ENCODE measurements at places on chromosomes 11 and 22.
A peak's percentile ranks its signal among the peaks of the same experiment; 100 is the strongest.

- DNase-seq, result no peak
Measured at GRCh38 chr11:32671051-32671450, 87.4 kb downstream of the EIF3M start.

GRCh38 chr11:61814247-61814957 is 2.4 kb downstream of the FADS1 start:
- no peak for DNase-seq

DNA sequence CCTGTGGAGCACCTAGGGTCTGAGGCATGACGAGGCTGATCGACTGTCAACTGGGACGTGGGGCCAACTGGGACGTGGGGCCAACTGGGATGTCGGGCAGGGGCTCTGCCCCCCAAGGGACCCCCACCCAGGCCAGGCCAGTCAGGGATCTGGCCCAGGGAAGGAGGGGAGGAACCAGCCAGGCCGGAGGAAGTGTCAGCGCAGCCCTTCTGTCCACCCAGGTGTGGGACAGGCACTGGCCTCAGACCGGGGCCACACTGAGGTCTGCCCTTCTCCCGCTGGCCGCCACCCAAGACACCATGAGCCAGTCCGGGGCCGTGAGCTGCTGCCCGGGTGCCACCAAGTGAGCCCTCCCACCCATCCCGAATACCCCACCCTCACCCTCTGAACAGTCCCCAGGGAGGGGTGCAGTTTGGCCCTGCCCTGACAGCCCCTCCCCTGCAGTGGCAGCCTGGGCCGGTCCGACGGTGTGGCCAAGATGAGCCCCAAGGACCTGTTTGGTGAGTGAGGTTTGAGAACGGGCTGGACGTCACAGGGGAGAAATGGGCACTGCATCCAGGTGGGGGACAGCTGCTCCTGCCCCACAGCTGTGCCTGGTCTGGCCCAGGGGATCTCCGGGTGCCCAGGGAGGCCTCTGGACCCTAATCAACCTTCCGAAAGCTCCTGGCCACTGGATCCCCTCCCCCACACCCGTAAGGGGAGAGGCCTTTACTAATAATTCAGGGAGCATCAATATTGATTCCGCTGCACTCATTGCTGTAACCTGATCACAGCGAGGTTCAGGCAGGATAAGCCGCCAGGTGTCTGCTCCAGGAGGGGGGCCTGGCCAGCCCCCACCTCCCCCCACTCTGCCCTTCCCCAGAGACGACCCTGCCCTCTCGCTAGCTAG is 3.3 kb downstream of the EPS8L2 start:
- no peak for DNase-seq

GRCh38 chr11:16167706-16168487 is 188.4 kb downstream of the SOX6 start:
- DNase-seq, result no peak

DNA sequence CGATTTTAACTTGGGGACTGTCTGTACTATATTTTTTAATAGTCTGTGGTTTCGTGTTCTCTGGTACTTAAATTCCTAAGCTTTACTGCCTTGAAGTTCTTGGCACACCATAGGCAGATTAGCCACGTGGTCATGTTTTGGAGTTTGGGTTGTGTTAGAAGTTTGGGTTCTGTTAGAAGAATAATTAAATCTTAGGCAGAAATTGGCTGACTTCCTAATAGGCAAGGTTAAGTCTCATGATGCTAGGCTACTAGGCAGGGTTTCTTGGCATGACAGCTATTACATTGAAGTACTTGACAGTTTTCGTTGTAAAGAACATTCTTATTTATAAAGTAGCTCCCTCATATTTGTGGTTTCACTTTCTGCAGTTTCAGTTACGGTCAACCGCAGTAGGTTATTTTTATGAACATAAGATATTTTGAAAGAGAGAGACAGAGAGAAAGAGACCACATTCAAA is 30.0 kb upstream of the MMP7 start:
- no peak for DNase-seq

- no peak for DNase-seq
Measured at GRCh38 chr11:132621976-132622580, 910.2 kb downstream of the OPCML start.

- DNase-seq, result no peak
Measured at GRCh38 chr11:93857413-93858120, 7.1 kb upstream of the VSTM5 start.

GRCh38 chr11:78259777-78260487 is 71.2 kb downstream of the USP35 start:
- no peak for DNase-seq

DNA sequence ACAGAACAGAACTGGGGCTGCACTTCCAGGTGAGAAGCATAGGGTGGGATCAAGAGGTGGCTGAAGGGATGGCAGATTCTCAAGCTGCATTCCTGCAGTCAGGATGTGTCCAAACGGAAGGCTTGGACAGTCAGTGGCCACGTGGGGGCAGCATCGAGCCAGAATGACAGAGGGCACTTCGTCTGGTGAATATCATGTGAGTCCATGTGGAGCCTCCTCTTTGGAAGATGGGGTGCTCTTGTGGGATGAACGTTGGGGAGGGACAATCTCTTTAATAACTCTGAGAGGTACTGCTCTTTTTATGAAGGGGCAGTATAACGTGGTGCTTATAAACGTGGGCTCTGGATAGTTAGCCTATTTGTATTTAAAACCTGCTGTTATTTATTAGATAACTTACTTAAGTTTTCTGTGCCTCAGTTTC is 154.9 kb upstream of the NAV2 start:
- DNase-seq, result peak; percentile 66

DNA sequence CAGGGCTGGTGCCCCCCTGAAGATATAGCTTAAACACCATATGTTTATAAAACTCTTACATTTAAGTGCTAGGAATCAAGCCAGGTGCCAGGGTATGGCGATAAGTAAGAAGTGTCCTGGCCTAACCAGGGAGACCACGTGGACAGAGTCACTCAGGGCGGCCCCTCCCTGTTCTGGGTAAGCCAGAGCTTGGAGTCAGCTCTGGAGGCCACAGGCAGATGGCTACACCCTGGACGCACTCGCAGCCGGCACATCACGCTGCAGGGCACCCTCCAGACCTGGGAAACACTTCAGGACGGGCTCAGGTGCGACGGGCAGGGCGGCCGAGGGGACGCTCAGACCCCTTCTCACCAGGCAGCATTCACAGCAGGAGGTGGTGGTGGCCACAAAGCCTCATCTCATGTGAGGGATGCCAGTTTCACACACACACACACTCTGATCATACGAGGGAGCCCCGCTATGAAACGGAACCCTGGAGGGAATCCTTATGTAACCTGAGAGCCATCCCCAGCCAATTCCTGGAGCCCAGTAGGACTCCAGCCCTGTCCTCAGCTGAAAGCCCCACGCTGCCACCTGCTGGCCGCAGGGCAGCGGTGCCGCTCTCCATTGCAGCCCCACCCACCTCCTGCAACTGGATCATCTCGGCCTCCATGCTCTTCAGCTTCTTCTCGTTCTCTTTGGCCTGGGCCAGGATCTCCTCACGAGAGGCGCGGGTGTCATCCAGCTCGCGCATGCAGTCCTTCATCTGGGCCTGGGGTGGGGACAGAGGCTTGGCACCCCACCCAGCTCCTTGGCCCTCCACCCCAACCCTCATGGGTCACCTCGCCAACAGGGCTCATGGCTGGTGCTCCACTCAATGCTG is 33.4 kb downstream of the APOL1 start:
- DNase-seq, result no peak
